CD4-positive, alpha-beta T cell treated with Interferon alpha-2 for 1 hour (primary cell): ENCODE measurements at places on chromosomes 7 and 10.

- DNase-seq, result no peak
These were observed 88.3 kb upstream of the ANTXRL start for GRCh38 chr10:46198516-46198915.

DNA sequence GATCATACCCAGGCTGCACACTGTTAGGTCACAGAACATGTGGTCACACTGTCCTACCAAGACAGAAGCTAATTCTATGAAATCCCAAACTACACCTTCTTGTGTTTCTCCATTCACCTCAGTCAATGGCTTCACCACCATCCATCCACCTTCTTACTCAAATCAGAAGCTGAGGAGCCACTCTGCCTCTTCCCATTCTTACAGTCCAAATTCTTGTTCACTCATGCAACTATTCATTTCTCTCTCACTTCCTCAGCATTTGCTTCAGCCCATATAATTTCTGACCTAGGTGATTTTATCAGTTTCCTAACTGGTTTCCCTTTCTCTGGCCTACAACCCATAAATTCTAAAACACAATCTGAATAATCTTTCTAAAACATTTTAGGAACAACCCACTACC, 229.2 kb downstream of the LRRN3 start:
- DNase-seq, result no peak

- no peak for DNase-seq
These were observed 972.0 kb upstream of the CELF2 start for GRCh38 chr10:10045765-10046028.

- DNase-seq, result no peak
These were observed 47.5 kb downstream of the USP6NL start for GRCh38 chr10:11563936-11564335.

GRCh38 chr10:23467012-23467411, 28.1 kb downstream of the OTUD1 start:
- no peak for DNase-seq

- no peak for DNase-seq
These were observed 443.5 kb downstream of the DNAJB6 start for GRCh38 chr7:157780312-157780711.

- DNase-seq, result no peak
These were observed 161.5 kb downstream of the DNAH11 start for GRCh38 chr7:21704359-21704758.

GRCh38 chr7:29421010-29421956, 142.4 kb upstream of the PRR15 start:
- DNase-seq, result no peak

DNA sequence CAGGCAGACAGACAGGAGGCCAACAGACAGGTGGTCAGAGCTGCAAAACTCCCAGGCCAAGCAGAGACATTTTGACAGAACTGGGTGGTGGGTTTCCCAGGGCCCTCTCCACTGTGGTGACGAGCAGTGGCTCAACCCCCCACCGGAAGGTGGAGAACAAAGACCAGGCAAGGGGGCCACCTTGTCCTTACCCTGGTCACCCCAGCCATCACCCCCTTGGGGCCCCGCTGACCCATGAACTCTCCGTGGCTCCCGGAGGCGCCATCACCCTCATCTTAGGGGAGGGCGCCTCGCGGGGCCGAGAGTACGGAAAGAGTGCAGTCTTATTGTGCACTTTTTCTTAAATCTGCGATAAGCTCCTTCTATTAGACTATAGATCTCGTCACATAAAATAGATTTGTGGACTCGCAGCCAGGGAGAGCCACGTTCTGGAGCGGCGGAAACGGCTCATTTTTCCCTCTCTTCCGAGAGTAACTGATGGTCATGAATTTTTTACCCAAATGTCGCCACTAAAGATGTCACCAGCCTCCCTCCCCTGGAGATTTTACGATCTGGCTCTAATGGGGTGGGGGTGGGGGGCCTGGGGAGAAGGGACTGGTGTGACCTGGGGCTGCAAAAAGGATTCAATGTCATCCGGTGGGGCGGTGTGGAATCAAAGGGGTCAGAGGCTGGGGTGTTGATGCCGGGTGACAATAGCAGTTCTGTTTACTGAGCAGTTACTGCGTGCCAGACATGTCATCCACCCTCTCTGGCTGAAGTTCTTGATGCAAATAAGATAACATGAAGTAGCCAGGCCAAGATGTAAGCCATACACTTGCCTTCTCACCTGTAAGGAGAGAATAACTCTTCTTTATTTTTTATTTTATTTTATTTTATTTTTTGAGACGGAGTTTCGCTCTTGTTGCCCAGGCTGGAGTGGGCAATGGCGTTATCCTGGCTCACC, 71.1 kb upstream of the MYL10 start:
- DNase-seq, result no peak

DNA sequence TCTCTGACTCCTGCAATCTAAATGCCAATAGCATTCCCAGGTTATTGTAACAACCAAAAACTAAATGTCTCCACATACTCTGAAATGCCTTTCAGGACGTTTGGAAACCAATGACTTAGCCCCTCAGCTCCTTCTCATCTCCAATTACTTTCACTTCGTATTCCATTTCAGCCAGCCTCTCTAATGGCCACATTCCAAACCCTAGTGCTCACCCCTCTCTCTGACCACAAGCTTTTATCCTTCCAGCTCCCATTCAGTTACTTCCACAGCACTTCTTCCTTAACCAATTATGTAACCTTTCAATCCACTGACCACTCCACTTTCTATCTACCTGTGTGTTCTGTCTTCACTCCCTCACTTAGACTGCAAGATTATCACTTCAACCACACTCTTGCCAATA, 4.3 kb downstream of the NOC3L start:
- DNase-seq, result no peak

GRCh38 chr7:149883048-149883438, 9.3 kb downstream of the ATP6V0E2 start:
- DNase-seq, result no peak

DNA sequence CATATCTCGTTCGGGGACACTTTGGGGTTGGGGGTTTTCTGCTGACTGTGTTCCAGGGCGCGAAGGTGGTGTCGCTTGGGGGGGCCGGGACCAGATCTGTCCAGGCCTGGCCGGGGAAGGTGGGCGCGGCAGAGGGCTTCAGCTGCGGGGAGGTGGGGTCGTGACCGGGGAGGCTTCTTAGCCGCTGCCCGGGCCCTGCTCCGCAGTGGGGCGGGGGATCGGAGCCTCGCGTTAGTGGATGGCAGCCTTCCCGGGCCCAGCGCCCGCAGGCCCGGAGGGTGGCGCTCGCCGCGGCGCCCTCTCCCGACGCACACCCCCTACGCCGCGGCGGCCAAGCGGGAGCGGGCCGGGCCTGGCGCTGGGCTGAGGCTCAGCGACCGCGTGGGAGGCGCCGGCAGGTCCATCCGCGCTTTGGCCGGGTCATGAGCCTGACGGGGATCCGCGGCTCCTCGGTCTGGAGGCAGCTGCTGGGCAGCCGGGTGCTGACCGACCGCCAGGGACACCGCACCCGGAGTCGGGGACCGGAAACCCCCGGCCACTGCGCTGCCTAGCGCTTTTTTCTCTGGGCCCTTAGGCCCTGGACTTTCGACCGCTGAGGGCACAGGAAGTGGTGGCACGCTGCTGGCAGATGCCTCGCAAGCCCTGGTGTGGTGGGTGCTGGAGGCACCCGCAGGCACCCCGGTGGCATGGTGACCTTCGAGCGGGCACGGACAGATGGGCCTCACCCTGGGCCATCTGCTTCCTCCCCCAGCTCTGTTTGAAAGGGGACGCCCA, 1.2 kb downstream of the AGAP3 start:
- DNase-seq, result peak; percentile 34

DNA sequence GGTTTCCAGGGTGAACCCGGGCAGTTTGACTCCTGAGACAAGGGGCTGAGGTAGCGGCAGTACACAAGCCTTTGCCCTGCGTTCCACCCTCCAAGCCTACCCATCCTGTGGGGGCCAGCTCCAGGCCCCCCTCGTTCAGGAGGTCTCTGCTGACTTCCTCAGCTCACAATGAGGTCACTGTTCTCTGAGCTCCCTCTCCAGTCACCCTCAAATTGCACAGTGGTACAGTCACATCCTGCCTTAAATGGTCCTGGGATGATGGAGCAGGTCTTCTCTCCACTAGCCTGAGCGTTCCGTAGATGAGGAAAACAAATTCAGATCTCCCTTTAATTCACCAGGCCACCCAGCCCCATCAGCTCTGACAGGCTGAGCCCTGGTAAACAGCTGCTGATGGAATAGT, 90.2 kb downstream of the SH3PXD2A start:
- no peak for DNase-seq

GRCh38 chr7:46854958-46855473, 726.9 kb downstream of the TNS3 start:
- DNase-seq, result no peak
